ENCODE measurements at places on chromosomes 7 and 10. TPM values are rescaled to one million over a fixed set of nuclear protein-coding genes. Genes with fewer than 3 reads are reported as not detected.

Gene POLD2
- polyA plus RNA-seq = 85.7 TPM

Gene LRRN3
- polyA plus RNA-seq = 0.39 TPM

Gene SPDYE9
- not detected for polyA plus RNA-seq

Gene HOXA2
- 0.08 TPM for polyA plus RNA-seq

Gene ASIC3
- 0.22 TPM for polyA plus RNA-seq

Gene ABCA13
- polyA plus RNA-seq = 0.32 TPM

Gene FAM204A
- polyA plus RNA-seq = 17.4 TPM

Gene NKX1-2
- polyA plus RNA-seq = not detected

Gene LRRC61
- polyA plus RNA-seq = 13.9 TPM

Gene ZNF775
- 0.72 TPM for polyA plus RNA-seq

Gene GBX1
- polyA plus RNA-seq = not detected

Gene ASB10
- not detected for polyA plus RNA-seq

Gene C7orf25
- 0.88 TPM for polyA plus RNA-seq

Gene ACSM6
- polyA plus RNA-seq = not detected

Gene KCP
- 0.02 TPM for polyA plus RNA-seq

Gene TSPAN33
- polyA plus RNA-seq = 13.4 TPM

Gene PRKG1
- polyA plus RNA-seq = 1.6 TPM

Gene MACROH2A2
- polyA plus RNA-seq = 1.2 TPM

Gene SSC4D
- 2.3 TPM for polyA plus RNA-seq

Gene GTF2IRD1
- polyA plus RNA-seq = 7.4 TPM

Gene C7orf57
- polyA plus RNA-seq = not detected

Gene SCART1
- 0.32 TPM for polyA plus RNA-seq

Data from liver (tissue), 10 donors.